NK-92 treated with Interleukin-12 subunit alpha and Interleukin-12 subunit beta, amount 100 ng/mL, for 24 hours (cell line): ENCODE measurements at places on chromosomes 5 and 9.
A peak's percentile ranks its signal among the peaks of the same experiment; 100 is the strongest.

DNA sequence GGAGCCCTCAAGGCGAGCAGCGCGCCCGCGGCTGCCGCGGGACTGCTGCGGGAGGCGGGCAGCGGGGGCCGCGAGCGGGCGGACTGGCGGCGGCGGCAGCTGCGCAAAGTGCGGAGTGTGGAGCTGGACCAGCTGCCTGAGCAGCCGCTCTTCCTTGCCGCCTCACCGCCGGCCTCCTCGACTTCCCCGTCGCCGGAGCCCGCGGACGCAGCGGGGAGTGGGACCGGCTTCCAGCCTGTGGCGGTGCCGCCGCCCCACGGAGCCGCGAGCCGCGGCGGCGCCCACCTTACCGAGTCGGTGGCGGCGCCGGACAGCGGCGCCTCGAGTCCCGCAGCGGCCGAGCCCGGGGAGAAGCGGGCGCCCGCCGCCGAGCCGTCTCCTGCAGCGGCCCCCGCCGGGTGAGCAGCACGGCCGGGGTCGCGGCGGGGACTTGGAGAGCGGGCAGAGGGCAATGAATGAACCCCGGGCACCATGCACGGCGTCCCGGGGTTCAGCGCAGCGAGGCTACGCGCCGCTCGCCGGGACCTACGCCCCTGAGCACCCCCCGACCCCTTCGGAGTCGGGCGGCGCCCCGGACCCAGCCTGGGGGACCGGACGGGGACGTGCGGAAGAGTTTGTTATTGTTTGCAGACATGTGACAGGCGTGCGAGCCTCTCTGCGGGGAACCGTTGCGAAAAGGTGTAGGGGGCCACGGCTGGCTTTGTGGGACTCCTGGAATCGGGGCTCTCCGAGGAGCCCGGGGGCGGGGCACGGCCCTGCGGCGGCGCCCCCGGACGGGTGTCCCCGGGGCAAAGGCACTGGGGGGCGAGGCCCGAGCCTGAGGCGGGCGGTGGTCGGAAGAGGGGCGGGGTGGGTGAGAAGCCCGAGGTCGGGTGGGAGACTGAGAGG, 553 bp downstream of the MAP3K1 start:
- peak; percentile 62 for DNase-seq

DNA sequence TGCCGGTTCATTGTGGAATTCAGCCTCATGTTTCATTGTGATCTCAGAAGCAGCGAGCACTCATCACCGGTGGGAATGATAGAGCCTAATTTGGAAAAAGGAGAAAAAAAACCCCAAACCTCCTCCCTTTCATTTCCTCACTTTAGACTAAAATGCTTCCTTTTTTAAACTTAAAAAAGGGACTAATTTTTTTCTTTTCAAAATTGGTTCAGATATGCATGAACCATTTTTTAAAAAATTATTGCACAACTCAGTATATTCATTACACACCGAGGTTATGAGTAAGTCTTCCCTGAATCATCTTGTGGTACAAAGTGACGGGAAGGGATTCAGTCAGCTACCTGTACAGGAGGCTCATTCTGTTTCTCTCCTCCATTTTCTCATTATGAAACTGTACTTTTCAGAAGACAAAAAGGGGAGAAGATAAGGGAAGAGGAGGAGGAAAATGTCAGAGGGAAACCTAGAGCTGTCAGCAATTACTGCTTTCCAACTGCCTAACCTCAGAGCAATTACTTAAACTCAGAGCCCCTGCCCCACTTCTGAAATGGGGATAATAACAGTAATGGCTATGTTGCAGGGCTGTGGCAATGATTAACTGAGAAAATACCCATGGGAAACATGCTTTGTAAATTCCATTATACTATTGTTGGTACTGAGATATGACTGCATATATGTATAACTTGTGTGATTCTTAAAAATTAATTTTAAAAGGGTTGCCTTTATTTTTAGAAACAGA, 24.0 kb downstream of the GALNT10 start:
- no peak for DNase-seq

DNA sequence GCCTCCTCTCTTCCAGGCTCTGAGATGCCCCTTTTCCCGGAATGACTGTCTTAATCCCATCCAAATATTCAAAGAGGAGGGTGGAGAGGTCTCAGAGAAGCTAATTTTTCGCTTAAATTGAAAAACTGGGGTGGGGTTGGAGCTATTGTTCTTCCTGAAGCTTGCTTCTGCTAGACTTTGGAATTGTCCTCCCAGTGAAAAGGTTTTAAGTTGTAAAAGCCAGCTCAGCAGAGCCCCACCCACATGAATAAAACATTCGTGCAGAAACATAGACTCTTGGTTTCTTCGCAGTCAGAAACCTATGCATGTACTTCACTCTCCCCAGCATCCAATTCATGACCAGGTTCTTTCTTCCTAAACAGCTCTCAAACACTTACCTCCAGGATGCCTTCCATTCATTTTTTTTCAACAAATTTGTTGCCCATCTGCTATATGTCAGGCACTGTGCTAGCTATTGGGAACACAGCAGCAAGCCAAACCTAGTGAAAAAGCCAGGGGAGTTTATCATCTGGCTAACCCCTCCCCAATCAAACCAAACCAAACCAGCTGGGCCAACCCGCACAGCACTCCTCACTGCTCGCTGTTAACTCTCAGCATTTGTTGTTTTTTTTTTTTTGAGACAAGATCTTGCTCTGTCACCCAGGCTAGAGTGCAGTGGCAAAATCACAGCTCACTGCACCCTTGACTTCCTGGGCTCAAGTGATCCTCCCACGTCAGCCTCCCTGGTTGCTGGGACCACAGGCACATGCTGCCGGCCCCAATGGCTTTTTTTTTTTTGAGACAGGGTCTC, 37.9 kb upstream of the OCLN start:
- DNase-seq = no peak

DNA sequence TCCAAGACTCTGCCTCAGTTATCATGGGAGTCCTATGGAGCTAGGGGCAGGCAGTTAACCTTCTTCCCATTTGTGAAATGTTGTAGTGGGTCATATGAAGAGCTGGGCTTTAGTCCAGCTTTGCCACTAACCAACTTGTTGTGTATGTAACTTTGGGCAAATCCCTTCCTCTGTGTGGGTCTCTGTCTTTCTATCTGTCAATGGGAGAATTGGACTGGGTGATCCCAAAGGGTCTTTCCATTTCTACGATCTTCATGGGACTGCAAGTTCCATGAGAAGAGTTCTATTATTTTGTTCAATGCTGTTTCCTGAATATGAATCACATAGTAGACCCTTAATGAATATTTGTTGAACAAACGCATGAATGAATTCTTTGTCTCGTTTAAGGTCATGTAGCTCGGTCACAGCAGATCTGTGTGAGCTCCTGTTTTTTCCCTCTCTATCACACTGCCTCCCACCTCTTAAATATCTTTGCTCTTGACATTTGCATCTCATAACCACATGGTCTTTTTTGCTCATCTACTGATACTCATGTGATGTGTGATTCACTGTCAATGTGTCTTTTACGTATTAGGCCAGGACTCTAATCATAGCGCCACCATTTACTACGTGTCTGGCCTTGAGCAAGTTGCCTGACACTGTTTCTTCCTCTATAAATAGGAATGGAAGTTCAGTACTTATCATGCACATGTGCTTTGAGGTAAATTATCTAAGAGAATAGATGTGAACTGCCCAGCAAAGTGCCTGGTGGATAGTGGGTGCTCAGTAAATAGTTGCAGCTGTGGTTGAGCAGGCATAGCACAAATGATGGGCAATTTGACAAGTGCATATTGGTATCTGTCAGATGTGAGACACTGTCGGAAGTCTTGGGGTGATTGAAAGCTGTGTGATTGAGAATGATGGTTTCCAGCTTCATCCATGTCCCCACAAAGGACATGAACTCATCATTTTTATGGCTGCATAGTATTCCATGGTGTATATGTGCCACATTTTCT, 37.4 kb downstream of the PTTG1 start:
- no peak for DNase-seq

DNA sequence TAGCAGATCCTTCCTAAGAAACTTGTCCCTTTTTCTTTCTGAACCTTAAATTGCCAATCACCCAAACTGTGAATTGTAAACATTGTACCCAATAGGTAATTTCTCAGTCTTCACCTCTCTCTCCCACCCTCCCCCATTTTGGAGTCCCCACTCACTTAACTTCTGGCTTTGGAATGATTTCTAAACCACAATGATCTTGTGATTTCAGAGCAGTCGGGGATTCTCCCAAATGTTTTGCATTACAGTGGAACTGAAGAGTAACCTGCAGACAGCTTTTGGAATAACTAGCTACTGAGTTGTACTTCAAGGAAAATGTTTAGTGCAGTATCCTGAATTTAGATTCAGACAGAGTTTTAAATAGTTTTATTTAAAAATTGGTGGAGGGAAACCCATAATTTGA, 19.2 kb downstream of the SLC27A6 start:
- DNase-seq = no peak

- no peak for DNase-seq
These were observed 263.1 kb upstream of the RGMB start for GRCh38 chr5:98510143-98510985.

GRCh38 chr5:153551537-153552079, 61.1 kb downstream of the GRIA1 start:
- no peak for DNase-seq

- no peak for DNase-seq
These were observed 75.1 kb upstream of the PCAT7 start for GRCh38 chr9:94479757-94480156.

DNA sequence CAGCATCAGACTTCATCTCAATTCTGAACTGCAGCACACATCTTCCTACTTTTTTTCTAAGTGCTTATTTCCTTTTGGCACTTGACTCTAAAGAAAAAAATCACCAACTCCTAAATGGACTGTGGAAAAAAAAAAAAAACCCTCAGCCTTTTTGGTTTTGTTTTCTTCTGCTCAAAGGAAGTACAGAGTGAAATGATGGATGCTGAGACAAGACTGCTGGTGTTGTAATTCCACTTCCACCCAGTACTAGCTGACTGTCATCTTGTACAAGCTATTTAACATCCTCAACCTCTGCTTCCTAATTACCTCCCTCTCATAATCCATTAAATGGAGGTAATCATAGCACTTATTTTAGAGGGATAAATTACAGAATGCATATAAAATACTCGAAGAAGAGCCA, 171.5 kb upstream of the GNA14 start:
- DNase-seq = no peak

DNA sequence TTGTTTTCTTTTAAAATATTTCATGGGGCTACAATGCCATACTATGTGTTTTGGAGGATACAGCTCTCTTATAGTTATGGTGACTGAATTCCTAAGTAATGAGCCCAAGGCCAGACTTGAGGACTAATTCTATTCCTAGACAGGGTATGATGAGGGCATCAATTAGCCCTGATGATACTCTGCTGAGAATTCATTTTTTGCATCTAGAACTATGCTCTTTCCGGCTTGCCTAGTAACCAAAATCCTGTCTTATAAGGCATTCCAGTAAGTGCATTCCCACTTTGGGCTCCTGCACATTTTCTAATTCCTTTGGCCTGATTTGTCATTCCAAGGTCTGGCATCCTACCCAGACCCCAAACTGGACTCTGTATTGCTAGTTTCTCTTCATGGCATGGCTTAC, 62.4 kb downstream of the MAT2B start:
- no peak for DNase-seq

GRCh38 chr5:132267166-132267739, 9.8 kb downstream of the PDLIM4 start:
- DNase-seq = no peak

GRCh38 chr9:77601476-77602099, 46.5 kb downstream of the GNA14 start:
- DNase-seq = no peak

DNA sequence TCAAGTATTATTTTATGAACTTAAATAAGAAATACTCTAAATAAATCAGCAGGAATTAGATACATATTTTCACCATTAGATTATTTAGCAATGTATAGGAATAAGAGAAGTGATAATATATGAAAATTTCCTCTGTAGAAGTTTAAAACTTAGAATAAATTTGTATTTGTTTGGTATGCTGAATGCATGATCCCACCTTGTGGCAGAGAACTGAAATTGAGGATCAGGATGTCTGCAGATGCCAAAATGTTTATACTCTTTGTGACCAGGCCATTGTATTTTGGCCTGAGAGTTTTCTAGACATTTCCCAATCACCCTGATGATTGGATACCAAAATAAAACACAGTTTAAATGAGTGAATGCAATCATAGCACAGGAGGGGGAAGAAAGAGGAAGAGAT, 6.3 kb downstream of the TYRP1 start:
- no peak for DNase-seq

- DNase-seq = no peak
These were observed 828.9 kb upstream of the ZNF608 start for GRCh38 chr5:125575171-125575890.

GRCh38 chr5:57164124-57164523, 9.7 kb upstream of the GPBP1 start:
- DNase-seq = no peak

DNA sequence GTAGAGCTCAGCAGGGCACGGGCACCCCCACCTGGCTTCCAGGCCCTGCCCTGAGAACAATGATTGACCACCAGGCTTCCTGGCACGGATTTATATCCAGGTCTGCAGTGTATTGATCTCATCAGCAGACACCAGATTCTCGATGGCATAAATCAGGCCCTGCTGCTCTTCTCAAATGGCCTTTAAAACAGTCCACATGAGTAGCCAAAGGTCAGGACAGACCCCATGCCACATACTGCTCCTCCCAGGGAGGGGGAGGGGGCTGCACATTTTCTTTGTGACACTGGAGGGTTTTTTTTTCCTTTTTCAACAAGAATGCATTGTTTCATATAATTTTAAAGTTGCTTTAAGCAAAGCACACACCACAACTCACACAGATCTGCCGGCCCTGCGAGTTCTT, 85.4 kb downstream of the SEMA4D start:
- no peak for DNase-seq

- no peak for DNase-seq
These were observed 238.4 kb downstream of the ARRDC3 start for GRCh38 chr5:91144491-91145332.

DNA sequence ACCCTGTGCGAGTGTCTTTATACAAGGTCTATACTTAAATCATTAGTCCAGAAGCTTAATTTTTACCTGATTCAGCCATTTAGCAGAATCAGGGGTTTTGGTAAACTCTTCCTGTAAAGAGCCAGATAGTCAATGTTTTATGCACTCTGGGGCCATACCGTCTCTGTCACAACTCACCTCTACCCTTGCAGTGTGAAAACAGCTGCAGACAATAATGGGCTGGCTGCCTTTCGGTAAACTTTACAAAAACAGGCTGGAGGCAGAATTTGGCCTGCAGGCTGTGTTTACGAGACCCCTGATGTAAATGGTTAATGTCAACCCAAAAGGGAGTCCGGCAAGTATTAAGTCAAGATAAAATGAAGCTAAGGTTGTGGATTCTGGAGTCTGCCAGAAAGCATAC, 32.8 kb downstream of the SMARCA2 start:
- no peak for DNase-seq

- DNase-seq = no peak
These were observed 60.6 kb downstream of the ENTREP1 start for GRCh38 chr9:69385581-69386033.

- DNase-seq = no peak
These were observed 93.6 kb upstream of the TLE4 start for GRCh38 chr9:79477955-79478771.

GRCh38 chr9:72333197-72333596, 31.8 kb downstream of the ZFAND5 start:
- no peak for DNase-seq

GRCh38 chr9:112734892-112735291, 15.7 kb upstream of the SNX30 start:
- no peak for DNase-seq
